ENCODE measurements at places on chromosomes 1 and 21.

GRCh38 chr1:99370476-99370875 is 106.2 kb downstream of the PLPPR4 start:
- no peak for DNase-seq

- no peak for DNase-seq
Measured at GRCh38 chr1:118947790-118948189, 40.4 kb downstream of the TBX15 start.

GRCh38 chr1:61426254-61426653 is 298.7 kb downstream of the TM2D1 start:
- DNase-seq: no peak

GRCh38 chr1:58841455-58841854 is 57.6 kb upstream of the JUN start:
- no peak for DNase-seq
